ENCODE measurements at places on chromosomes 7 and 10.

- no peaks in the 10 kb centered on the region for H3K27me3 ChIP-seq
- no peak overlapping the region for H3K27ac ChIP-seq
- no peak for DNase-seq
- H3K4me1 ChIP-seq: peaks cover 2% of the 10 kb centered on the region
- H3K4me3 ChIP-seq: no peak overlapping the region
- H3K36me3 ChIP-seq: peaks cover 14% of the 10 kb centered on the region
These were observed 108.7 kb downstream of the NRBF2 start for GRCh38 chr10:63241841-63242281.

DNA sequence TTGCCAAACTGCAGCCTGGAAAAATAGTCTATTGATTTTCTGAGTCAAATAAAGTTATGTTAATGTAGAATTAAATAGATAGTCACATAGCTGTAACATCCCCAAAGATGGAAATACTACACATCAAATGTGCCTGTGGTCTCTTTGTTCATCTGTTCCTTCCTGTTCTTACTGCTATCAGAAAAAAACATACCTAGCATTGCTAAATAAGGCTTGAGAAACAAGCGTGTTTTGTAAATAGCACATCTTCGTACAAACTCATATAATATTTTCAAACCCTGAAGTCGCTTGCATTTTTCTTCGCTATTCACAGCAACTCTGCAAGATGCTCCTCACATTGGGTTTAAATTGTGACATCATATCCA lies 116.1 kb downstream of the KLF6 start:
- H3K27me3 ChIP-seq: no peaks in the 10 kb centered on the region
- no peaks in the 10 kb centered on the region for H3K4me1 ChIP-seq
- no peak overlapping the region for H3K4me3 ChIP-seq
- no peaks in the 10 kb centered on the region for H3K36me3 ChIP-seq
- H3K27ac ChIP-seq: no peak overlapping the region

DNA sequence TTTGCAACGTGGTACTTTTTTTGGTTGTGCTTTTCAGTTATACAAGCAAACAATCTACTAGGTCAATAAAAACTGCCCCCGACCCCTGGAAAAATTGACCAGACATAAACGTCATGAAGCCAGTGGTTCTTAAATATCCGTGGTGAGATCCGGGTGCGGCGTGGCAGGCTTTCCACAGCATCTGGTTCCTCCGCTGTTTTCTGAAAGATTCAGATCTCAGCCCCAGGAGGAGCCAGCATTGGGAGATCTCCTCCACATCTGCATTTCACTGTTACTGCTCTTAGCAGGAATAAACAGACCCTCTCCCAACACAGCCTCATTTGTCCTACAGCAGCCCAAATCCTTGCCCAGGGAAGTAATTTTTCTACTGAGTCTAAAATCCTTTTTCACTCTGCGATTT lies 664.3 kb upstream of the FOXK1 start:
- H3K4me1 ChIP-seq: no peaks in the 10 kb centered on the region
- H3K27me3 ChIP-seq: no peaks in the 10 kb centered on the region
- no peak for DNase-seq
- H3K4me3 ChIP-seq: no peak overlapping the region

DNA sequence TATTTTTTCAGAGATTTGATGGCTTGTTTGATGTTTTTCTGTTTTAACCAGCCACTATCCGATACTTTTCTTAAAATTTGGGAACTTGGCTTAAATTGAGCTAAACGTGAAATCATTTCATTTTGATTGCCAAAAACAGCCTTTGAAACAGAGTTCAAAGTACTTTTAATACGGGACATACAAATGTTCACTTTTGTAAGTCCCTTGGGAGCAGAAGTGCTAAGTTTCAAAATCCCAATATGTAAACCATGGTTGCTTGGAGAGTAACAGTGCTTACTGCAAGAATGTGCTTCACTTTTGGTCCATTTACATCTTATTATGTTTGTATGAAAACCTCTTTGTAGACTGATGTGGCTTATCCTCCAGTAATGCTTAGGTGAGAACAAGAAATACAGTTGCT lies 10.9 kb downstream of the PNPLA8 start:
- peaks cover 13% of the 10 kb centered on the region for H3K36me3 ChIP-seq
- H3K4me1 ChIP-seq: no peaks in the 10 kb centered on the region
- H3K27ac ChIP-seq: no peak overlapping the region
- no peak for DNase-seq

- no peak overlapping the region for H3K27ac ChIP-seq
- no peak overlapping the region for H3K4me3 ChIP-seq
- no peaks in the 10 kb centered on the region for H3K4me1 ChIP-seq
These were observed 76.4 kb upstream of the ZMIZ1 start for GRCh38 chr10:78992333-78992732.

DNA sequence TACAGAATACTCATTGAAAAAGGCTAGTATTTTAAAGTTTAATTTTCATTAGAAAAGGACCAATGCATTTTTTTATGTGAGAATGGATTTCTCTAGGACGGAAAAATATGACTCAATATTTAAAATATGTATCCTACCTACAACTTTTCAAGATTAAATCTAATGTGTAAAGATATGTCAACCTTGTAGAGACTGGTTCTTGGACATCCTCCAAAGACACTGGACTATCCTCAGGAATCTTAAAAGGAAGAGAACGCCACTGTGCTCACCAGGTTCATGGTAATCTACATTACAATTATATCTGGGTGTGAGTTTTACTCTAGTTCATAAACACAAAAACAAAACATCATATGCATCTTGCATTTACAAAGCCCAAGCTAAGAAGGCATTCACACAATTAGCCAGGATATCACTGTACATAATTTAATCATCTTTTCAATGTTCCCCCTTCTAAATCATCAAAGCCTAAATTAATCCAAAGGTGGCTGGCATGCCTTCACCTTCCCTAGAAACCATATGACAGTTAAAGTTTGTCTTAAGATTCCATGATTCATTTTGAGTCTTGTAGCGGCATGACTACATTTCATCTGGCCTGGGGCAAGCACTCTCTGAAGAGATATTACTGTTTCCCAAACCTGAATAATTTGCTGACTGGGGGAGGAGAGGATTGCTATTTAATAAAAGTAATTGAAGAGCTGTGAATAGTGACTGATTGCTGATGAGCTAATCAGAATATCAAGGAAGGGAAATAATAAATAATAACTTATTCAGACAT lies 12.0 kb downstream of the SGCE start:
- H3K4me1 ChIP-seq: peaks cover 5% of the 10 kb centered on the region
- H3K36me3 ChIP-seq: no peaks in the 10 kb centered on the region
- DNase-seq: no peak
- H3K4me3 ChIP-seq: no peak overlapping the region

GRCh38 chr7:1492640-1493039 lies 11.5 kb downstream of the INTS1 start:
- no peaks in the 10 kb centered on the region for H3K27me3 ChIP-seq
- DNase-seq: no peak
- H3K4me1 ChIP-seq: no peaks in the 10 kb centered on the region

Measured in H9 (cell line).